ENCODE measurements at places on chromosomes 13 and 19.

DNA sequence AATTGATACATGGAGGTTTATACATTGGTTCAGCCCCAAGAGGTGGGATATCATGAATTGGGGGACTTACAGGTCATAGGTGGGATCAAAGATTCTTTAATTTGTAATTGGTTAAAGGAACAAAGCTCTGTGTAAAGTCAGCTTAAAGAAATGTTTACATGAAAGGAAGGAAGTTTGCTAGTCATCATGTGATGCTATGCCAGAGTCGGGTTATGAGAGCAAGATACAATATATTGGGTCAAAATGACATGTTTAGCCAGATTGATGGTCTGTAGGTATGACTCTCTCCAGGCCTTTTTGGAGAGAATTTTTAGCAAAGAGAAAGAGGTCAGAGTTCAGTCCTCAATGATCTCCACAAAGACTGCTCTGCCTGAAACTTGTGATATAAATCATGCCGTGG, 5.3 kb upstream of the CYSLTR2 start:
- no peak for DNase-seq

DNA sequence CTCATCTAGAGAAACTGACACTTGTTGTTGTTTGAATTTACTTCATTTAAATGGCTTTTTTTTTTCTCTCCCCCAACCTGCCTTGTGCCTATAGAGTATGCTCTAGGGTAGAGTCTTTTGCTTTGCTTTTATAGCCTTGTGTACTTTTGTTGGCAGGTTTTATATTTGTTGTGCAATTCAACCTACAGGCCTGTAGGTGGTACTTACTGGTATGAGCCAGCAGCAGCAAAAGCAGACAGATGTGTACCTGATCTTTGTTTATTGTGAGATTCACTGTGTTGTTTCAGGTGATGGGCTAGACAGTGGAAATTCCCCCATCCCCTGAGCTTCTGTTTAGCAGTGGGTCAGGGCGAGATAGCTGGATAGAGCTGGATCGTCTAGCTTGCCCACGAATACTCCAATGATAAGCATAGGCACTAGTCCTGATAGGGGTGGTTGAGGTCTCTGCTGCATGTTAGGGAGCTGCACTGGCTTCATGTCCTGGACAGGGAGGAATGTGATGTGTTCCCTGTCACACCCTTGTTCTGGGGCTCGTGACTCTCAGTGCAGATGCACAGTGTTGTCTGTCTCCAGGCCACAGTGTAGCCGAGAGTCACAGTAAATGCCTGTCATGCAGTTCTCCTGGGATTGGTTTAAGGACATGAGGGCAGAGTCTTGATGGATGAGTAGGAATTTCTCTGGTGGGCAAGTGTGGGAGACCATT, 21.3 kb downstream of the DNAJC3 start:
- DNase-seq = no peak

- no peak for DNase-seq
Observed at GRCh38 chr19:1287354-1288225, 1.9 kb downstream of the EFNA2 start.

GRCh38 chr13:96338030-96338429, 248.1 kb downstream of the HS6ST3 start:
- DNase-seq = no peak

- DNase-seq = no peak
Observed at GRCh38 chr19:1826557-1827521, 14.8 kb upstream of the ATP8B3 start.

DNA sequence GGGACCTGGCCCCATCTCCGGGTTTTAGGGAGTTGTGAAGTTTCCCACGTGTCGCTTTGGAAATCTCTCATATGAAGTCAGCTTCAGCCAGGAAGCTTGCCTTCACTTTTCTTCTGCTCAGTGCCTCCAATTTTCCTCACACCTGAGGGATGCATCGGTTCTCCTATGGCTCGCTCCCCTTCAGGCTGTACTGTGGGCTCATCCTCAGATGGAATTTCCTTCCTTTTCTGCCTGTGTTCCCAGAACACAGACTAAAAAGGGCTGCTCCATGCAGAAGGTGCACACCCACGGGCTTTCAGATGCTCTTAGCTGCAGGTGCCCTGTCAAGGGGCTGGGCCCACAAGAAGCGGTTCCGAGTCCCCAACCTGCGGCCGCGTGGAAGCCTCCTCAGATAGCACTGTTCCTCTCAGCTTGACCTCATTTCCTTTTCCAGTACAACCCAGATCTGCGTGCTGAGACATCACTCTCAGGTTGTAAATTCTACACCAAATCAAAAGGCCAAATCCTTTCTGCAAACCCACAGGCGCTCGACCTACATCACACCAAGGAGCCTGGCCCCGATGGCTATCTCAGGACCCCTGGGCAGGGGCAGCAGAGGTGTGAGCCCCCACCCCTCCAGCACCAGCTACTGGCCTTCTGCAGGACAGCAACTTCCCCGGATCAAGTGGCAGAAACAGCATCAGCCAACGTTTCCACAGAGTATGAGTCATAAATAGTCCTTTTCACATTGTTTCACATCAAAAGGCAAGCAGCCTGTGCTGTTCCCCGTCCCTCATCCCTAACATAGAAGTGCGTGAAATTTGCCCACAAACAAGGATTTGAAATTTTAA, 275.9 kb downstream of the ZNF536 start:
- DNase-seq = no peak
